ENCODE measurements at places on chromosomes 7 and 10.

DNA sequence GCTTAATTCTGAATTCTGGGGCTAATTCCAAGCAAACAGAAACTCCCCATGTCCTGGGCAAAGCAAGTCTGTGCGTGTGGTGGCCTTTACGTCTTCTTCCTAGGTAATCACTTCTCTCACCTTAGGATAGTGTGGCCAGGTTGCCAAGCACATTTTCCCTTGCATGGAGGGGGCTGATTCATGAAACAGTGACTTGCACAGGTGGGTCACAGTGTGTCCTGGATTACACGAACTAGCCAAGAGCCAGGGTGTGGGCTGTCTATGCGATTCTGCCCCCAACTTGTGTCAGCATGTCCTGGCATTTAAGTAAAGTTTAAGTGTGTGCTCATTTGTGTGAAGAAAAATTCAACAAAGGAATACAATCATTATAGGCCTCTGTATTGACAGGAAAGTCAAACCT is 18.5 kb upstream of the SEM1 start:
- DNase-seq: no peak

DNA sequence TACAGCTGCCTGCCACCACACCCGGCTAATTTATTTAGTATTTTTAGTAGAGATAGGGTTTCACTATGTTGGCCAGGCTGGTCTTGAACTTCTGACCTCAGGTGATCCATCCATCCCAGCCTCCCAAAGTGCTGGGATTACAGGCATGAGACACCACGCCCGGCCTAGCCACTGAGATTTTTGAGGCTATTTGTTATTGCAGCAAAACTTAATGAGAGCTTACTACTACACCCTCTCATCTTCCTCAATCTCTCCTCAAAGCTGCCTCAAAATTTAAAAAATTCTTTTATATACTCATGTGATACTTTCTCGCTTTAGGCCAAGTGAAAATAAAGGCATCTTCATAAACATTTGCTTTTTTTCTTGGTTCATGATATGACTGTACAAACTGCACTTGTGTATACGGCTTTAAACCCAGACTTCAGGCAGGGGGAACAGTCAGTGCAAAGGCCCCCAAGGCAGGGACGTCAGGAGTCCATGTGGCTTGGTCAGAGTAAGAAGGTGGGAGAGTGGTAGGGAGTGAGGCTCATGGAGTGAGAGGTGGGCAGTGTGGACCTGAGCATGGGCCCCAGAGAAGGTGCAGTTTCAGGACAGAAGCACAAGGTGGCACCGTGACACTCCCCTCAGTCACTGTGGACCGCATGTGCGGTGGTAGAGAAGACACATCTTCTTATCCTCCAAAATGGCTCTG is 55.5 kb downstream of the SYPL1 start:
- DNase-seq: peak; percentile 63

GRCh38 chr7:44633254-44634186 is 27.1 kb downstream of the OGDH start:
- DNase-seq: peak; percentile 52

DNA sequence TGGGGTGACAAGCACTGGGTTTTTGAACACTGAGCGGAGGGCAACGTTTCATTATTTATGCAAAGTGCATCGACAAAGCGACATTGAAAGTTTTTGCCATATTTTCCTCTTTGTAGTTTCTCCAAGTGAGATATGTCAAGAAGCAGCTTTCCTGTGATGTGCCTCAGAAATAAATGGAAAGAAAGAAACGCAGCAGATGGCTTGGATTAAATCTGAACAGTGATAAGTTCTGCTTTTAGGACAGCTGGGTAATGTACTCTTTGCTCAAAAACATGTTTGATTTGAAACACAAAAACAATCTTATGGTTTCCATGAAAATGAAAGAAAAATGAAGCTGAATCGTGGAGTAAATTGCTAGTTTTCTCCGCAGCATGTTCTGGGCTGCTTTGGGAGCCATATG is 166.3 kb downstream of the PTPRN2 start:
- peak; percentile 44 for DNase-seq

DNA sequence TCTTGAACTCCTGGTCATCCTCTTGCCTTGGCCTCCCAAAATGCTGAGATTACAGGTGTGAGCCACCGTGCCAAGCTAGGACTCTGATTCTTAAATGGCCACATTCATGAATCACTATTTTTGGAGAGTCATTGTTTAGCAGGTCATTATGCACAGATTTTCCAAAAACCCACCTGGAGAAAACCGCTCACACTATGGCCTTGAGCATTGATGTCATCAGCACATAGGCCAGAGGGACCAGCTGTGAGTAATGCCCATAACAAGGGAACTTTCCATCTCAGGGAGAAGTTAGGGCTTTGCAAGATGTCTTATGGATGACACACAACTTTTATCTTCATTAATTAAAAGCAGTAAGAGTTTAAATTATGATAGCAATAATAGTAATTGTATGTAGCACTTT is 86.4 kb upstream of the KIF5B start:
- DNase-seq: no peak

GRCh38 chr7:153515359-153515758 is 536.8 kb upstream of the DPP6 start:
- no peak for DNase-seq

GRCh38 chr10:36451391-36451970 is 673.9 kb upstream of the ANKRD30A start:
- DNase-seq: no peak

DNA sequence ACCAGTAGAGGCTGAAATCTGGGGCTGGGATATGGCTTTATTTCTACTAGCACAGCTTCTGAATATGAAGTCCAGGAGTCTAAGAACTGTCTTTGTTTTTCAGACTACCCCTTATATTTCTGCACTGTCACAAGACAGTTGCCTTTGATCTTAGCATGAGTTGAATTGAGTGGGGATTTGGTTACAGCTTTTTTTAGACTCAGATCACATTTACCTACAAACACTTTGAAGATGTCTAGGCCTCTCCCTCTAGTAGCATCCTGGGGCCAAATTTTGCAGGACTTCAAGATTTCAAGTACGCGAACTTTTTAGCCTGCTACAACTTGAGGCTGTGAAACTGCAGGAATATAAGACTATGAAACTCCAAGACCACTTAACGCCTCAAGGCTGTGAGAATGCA is 240.2 kb downstream of the NEBL start:
- no peak for DNase-seq

- DNase-seq: no peak
Measured at GRCh38 chr10:42997849-42998165, 79.1 kb upstream of the RET start.

DNA sequence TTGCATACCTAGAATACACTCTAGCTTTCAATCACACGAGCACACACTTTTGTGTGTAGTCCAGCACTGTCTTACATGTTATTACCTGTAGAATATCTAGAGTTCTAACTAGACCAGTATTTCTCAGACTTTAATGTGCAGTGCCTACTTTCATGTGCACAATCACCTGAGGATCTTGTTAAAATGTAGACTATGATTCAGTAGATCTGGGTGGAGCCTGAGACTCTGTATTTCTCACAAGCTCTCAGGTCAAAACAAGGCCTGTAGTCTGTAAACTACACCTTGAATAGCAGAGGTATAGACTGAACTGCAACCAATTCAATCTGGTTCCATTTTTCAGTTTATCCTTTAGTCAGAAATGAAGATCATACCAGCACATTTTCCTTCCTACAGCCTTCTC is 11.1 kb downstream of the IFIT2 start:
- no peak for DNase-seq

DNA sequence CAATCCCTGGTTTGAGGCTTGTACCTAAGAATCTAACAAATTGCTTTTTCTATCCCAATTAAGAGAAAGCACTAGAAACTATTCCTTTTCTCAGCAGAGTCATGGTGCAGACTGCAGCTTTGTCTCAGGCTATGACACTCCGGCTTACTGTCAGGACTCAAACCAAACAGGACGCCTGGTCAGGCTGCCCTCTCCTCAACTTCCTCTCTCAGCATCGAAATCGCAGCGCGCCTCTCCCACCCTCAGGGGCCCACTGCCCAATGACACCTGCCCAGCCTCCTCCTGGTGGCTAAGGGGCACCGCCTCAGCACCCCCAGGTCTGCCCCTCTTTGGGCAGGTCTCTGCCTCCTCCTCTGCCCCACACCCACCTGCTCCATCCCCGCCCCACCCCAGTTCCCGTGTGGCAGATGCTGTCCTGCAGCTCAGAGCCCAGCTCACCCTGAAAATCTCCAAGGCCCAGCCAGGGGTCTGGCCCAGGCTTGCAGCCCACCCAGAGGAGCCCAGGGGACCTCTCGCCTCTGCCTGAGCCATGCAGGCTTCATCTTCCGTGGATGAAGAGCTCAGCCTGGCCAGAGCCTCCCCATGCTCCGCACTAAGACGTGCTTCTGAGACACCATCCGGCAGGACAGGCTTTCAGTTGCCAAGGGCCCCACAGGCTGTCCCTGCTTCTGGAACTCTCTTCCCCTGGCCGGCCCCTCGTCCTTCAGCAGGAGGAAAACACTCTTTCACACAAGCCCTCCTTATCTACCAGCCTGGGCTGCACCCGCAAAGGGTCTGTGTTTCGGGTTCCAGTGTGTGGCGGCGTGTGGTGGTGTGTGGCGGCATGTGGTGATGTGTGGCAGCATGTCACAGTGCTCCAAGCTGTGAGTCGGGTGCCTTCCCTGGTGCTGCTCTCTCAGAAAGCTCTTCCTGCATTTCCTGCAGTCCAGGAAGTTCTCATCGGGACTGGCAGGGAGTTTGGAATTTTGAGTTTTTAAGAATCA is 16.4 kb upstream of the PTPRN2 start:
- DNase-seq: no peak

- DNase-seq: no peak
Measured at GRCh38 chr7:150453181-150453580, 2.8 kb downstream of the GIMAP8 start.

DNA sequence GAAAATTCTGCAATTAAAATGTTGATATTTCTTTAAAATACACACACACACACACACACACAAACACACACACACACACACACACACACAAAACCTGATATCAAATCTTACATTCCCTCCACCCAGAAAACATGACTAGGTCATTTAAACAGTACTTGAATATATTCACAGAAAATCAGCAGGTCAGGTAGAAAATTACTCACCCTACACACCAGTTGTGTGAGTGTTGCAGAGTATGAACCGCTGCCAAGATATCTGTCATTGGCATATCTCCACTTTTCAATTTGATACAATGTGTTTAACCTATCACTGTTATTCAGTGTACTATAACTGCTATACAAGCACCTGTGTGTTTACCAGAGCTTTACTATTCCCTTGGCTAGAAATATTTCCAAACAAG is 283.6 kb upstream of the LRRTM3 start:
- no peak for DNase-seq

DNA sequence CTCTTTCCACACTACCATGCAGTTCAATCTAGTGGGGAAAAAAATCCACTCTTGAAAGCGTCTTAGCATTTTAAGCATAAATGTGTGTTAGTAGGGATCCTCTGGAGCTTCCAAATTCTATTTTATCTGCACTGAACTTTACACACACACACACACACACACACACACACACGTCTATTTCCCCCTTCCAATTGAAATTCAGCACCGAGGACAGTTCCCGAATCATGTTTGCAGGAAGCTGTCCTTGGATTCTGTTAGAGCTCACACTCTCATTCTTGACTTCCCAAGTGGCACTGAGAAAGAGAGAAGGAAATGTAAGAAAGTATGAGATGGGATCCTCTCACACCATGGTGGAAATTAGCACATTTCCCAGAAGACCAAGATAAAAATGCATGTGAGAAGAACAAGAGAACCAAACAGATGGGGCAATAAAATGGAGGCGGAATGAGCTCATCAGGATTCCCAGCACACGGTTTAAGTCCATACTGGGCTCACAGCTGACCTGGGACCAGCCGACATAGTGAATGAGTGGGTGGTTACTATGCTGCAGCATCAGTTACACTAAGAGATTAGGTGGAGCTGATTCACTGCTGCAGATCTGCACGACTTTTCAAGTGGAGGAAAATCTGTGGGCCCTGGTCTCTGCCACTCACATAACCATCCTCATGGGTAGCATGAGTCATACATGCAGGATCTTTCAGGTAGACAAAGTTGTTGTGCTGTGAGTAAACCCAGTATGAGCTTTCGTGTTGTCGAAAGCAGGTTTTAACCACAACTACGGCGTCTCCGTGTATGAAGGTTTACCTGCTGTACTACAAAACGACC is 3.3 kb upstream of the NPTX2 start:
- peak; percentile 66 for DNase-seq

DNA sequence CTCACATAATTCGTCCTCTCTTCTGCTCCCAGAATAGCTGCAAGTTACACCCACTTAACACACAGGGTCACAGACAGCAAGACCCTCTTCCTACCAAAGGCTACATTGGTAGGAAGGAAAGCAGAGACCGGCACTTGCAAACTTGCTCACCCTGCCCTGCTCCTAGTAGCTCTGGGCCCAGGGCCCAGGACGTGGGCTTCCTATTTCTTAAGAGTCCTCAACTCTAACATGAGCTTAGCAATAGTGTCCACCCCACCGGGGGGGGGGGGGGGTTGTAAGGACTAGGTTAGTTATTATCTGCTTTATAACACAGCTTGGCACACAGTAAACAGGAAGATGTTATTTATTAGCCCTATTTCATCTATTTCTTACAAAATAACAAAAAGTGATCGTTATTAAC is 106.6 kb downstream of the GRB10 start:
- no peak for DNase-seq

DNA sequence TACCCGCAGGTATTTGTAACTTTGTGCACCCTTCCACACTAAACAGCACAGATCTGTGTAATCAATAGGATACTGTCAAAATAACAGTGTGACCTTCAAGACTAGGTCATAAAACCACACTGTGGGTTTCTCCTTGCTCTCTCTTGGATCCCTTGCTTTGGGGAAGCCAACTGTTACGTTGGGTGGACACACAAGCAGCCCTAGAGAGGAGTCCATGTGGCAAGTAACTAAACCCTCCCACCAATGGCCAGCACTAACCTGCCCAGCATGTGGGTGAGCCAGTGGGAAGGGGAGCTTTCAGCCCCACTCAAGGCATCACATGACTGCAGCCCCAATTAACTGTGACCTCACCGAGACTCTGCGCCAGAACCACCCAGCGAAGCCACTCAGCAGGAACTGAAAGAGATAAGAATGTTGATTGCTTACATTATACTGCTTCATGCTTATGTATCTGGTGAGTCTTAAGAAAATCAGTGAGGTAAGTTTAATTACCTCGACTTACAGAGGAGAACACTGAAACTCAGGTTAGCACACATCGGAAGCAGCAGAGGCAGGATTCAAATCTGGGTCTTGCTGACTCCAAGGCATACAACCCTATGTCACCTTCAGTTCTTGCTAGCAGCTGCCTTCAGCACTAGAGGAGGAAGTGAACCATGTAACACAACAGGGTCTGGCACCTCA is 9.4 kb upstream of the ZC3HAV1 start:
- no peak for DNase-seq

DNA sequence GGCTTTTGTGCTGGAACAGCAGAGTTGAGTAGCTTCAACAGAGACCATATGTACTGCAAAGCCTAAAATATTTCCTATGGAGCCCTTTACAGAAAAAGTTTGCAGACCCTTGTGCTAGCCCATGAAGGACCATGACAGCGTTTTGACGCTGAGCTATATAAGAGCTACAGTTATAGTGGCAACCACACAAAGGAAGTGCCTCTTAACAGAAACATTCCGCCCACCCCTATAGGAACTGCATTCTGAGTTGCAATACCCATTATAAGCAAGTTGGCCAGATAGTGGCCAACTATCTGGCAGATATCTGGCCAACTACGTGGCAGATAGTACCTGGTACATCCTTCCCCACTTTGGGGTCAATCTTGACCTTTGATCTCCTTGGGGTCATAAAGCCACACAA is 47.5 kb upstream of the DMBT1 start:
- no peak for DNase-seq

- DNase-seq: no peak
Measured at GRCh38 chr7:26055241-26055640, 96.8 kb upstream of the NFE2L3 start.

Measured in brain (organoid and tissue), 16 donors.